ENCODE measurements at places on chromosomes 11 and 22.

GRCh38 chr22:20508815-20509271 lies 1.4 kb downstream of the MED15 start:
- no peak for DNase-seq

- DNase-seq = no peak
These were observed 100.8 kb upstream of the MTMR2 start for GRCh38 chr11:96024666-96025065.

GRCh38 chr11:46240371-46240770 lies 37.1 kb upstream of the CREB3L1 start:
- DNase-seq = no peak

- DNase-seq = no peak
These were observed 496.7 kb upstream of the ARHGAP42 start for GRCh38 chr11:100190395-100190794.

DNA sequence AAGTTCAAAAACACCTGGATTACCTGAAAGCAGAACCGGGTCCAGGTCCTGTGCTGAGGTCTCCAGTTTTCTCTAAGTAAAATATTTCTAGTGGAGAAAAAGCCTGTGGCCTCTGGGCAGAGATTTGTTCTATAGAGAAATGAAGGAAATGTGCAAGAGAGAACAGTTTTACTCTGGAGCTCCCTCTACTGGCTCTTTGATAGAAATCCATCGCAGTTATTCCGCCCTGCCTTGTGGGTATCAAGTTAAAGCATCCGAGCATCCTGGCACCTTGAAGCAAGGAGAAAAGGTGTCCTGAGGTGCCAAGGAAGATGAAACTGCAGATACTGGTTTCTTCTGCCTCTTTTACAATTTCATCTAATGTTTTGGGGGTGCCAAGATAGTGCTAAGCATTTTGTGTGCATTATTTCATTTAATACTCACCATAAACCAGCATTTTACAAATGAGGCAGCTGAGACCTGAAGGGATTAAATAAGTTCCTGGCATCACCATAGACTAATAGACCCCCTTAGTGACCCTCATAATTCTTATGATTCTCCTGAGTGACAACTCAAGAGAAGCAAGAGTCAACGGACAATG lies 113.1 kb upstream of the HSD17B12 start:
- DNase-seq = peak; percentile 49

- peak; percentile 95 for DNase-seq
These were observed 27.6 kb upstream of the CD44 start for GRCh38 chr11:35111161-35112055.

DNA sequence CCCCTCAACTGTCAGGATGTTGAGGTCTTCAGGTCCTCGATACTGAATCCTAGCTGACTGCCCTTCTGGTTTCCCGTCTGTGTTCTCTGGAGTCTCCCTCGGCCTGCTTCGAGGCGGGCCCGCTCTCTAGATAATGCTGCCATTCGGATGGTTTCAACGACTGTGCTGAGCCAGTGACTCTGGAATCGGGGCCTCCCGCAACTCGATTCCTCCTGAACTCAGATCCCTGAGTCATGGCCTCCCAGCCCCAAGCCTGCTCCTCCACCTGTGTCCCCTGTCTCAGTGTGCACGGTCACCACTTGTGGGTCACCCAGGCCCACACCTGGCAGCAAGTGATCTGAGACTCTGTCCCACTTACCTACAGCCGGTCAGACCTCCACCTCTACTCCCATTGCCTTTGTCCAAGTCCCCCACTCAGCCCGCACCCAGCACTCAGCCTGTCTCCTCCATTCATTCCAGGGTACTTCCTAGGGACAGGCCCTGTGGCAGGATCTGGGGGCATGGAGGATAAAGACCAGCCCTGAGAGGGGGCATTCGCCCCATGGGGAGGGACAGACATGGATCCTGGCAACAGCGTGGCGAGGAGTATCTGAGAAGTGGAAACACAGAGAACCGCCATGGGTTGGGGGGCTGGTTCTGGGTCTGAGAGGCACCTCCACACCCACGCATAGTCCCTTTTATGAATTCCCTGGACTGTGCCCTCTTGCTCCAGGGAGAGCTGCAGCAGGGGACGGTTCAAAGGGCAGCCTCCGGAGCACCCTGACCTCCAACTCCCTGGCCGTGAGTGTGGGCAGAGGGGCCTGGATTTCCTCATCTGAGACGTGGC lies 14.3 kb downstream of the MPST start:
- no peak for DNase-seq

- no peak for DNase-seq
These were observed 136.0 kb downstream of the SERGEF start for GRCh38 chr11:17876827-17877226.

GRCh38 chr11:14018441-14018840 lies 55.9 kb downstream of the SPON1 start:
- DNase-seq = no peak

Data from fibroblast of upper back skin (primary cell).